CD4-positive, alpha-beta T cell treated with Interleukin-4 for 4 hours (primary cell): ENCODE measurements at places on chromosomes 13 and 19.

GRCh38 chr13:59680429-59681024 is 483.2 kb downstream of the DIAPH3 start:
- DNase-seq, result peak; percentile 22

GRCh38 chr13:71079638-71080037 is 787.4 kb downstream of the DACH1 start:
- DNase-seq, result no peak

DNA sequence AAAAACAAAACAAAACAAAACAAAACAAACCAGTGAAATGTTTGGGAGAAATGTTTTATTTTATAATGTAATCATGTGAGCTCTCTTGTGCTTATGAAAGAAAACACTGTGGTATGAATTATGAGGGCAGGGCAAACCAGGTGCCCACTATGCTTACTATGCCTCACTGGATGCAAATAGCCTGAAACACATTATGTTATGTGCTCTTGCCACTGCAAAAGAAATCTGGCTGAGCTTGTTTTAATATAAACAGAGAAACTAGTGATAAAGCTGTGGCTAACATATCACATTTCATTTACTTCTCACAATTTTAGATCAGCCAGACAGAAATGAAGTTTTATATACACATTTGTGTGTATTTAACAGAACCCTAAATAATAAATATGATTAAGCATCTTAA is 8.7 kb upstream of the NBEA start:
- DNase-seq, result no peak

DNA sequence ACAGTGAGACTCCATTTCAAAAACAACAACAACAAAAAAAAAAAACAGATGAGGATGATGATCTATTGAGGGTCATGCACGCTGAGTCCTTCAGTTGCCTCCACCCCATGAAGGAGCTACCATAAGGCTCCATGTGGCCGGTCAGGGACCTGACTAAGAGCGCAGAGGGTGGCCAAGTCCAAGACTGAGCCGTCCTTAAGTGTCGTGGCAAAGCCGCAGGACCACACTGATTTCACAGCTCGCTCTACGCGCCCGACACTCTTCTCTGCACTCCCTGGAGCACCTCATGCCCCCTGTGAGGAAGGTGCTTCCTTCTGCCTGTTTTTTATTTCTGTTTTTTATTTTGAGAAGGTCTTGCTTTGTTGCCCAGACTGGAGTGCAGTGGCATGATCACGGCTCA is 12.3 kb downstream of the TTYH1 start:
- DNase-seq, result no peak

- no peak for DNase-seq
These were observed 3.0 kb upstream of the C19orf81 start for GRCh38 chr19:50646074-50646807.
